Fibroblast of skin of back (primary cell): ENCODE measurements at places on chromosomes 16 and 17.

DNA sequence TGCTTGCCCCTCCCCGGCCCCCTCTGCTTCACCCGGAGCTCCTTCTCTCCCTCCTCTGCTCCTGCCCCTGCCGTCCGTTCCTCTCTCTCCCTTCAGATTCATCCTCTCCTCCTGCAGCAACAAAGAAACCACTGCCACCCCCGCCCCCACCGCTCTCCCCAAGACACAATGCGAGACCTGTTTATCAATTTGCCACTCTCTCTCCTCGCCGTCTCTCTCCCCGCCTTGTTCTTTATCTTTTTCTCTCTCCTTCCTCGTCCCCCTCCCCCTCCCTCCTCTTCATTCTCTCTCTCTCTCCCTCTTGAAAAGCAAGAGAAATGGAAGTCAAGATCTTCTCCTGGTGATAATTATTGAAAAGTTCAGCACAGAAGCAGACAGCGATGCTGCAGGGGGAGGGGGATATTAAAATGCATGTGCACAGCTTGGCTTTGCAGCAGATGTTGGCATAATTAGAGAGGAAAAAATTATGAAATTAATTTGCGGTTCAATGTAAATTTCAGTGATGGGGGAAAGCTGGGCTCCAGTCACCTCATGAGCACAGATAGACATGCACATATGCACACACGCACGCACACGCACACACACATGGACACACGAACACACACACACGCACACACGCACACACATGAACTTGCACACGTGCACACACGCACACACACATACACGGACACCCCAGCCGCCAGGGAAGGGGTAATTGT, 58.1 kb upstream of the CBFA2T3 start:
- no peak for DNase-seq

DNA sequence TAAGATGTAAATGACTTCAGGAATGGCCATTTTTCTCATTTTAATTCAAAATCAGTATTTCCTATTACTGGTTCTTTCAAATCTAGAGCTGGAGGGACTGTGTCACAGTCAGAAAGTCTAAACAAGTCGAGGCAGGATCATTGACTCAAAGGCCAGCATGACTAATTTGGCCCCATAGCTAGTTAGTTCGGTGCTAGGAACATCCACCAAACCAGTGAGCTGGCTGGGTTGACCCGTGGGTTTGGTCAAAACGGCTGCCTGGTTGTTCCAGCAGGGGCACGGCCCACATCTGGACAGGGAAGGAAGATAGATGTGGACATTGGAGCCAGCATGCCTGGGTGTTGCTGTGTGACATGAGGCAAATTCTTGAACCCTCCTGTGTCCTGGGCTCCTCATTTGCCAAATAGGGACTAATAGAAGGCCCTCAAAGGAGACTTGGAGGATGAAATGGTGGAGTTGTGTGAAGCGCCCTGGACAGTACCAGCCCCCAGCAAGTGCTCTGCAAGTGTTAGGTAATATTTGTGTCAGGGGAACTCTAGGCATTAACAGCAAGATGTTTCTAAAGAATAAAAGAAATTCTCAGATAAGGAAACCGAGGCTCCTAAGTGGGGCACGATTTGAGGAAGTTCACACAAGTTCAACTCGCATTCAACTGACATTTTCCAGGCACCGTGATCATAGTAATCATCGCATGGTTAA, 46.2 kb downstream of the MEOX1 start:
- DNase-seq, result no peak

DNA sequence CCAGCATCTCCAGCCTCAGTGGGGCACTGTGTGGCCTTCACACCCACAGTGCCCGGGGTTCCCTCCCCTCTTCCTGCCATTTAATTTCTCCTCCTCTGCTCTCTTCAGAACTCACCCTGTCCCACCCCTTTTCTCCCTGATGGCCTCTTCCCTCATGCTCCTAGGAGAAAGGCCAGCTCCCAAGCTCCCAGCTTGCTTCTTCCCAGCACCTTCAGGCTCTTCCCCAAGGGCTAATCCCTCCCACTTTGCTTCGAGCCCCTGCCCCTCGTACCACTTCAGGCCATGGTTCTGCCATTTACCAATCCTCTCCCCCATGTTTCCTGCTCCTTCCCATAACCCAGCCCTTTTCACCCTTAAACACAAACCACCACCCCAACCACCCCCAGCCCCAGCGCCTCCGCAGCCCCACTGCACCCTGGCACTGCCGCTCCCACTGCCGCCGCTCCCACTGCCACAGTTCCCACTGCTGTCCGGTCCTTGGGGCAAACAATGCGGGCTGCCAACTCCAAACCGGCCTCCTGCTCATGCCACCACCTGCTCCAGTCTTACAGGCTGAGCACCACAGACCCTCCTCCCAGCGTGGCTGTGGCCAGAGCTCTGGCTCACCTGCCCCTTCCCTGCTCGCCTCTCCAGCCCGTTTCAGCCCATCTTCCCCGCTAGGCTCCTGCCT, 28.6 kb downstream of the ADAM11 start:
- no peak for DNase-seq

GRCh38 chr16:984736-985636, 3.4 kb downstream of the SOX8 start:
- DNase-seq, result no peak

DNA sequence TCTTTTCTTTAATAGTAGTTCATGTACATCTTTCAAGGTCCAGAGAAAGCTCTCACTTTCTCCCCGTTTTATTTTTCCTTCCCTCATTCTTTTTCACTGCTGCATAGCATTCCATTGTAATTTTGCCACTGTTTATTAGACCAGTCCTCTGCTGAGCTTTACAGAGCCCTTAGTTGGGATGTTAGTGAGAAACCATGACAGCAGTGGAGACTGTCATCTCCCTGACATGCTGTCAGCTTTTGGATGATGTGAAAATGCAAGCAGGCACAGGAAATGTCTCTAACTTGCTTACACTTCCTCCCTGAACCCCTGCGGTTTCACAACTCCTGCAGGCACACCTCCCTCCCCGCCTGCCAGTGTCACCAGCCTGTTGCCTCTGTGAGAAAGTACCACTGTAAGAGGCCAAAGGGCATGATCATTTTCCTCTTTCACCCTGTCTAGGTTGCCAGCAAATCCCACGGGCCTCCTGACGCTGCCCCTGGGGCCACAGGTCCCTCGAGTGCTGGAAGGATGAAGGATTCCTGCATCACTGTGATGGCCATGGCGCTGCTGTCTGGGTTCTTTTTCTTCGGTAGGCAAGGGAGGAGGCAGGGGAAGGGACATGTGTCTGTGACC, at the start of gene ITGAL:
ITGAL (plus strand) TSS at position 415 of the 615 bp plus-strand sequence; CDS start at position 511, 96 bp downstream.
- no peak for DNase-seq

GRCh38 chr16:48176635-48177408, 21.0 kb upstream of the ABCC12 start:
- DNase-seq, result no peak

DNA sequence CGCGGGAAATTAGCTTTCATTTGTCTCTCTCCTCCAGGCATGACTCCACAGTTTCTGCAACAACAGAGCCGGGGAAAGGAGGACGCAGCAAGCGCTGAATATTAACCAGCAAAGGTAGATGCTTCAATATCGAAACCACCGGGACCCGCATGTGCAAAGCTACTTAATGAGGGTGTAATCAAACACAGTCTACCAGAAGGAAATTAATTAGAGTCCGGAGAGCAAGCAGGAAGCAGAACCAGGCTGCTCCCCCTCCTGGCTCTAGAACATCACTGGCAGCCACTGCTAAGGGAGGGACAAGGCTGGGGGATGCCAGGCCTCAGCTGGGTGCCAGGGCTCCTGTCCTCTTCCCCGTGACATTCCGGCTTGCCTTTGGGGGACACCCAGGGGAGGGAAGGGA, 21.7 kb downstream of the LRRC75A start:
- no peak for DNase-seq
